ENCODE measurements at places on chromosomes 4 and X.

DNA sequence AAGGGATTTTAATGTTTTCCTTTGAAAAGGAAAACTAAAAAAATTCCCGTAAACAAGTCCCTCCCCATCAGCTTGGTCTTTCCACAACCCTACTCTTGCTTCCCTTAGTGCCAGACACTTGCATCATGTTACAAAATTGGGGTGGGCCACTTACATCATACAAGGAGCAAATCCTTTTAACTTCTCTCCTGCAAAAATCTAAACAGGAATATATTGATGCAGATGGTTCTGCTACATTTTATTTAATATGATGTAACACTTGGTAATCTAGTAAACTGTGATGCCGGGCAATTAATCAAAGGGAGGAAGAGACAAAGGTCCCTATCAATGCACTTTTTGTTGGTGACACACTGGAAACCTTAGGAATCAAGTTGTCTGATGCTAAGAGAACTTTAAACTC lies 125.3 kb downstream of the UBE2K start:
- no peak for DNase-seq

GRCh38 chr4:139689093-139689722 lies 23.6 kb downstream of the MGST2 start:
- DNase-seq, result no peak

DNA sequence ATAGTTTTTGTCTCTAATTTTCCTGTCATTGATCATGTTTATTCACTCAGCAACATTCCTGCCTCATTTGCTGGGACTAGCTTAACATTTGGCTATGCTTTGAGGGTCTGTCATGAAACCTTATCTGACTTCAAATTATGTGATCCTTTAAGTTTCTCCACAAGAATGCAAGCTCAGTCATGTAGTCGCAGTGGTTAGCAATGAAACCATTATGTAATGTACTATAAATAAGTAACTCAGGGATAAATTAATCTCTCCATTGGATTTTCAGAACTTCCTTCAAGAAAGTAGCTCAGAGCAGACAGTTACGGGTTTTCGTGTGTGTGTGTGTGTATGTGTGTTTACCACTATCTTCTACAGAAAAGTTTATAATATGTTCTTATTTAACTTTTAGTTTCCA lies 993.6 kb downstream of the ADGRL3 start:
- DNase-seq, result no peak

DNA sequence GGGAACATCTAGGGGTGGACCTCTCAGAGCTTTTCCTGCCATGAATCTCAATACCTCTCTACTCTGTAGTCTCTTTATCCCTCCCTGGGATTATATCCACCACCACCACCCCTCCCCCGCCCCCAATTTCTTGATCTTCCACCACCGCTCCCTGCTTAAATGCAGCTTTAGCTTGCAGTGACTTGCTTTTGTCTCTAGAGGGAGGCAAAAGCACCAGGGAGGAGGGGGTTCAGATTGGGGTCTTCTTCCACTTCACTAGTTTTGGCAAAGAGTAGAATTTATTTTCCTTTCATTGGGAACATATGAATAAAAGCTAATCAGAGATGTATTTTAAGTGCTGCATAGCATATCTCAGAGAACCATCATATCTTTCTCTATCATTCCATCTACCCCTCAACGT lies 5.5 kb downstream of the ARHGAP36 start:
- DNase-seq, result no peak

GRCh38 chrX:110081740-110082139 lies 78.8 kb downstream of the TMEM164 start:
- no peak for DNase-seq

GRCh38 chrX:47593522-47593921 lies 11.3 kb downstream of the TIMP1 start:
- no peak for DNase-seq

- DNase-seq, result no peak
Observed at GRCh38 chr4:165621983-165622382, 243.2 kb downstream of the CPE start.

GRCh38 chr4:20269320-20269719 lies 17.6 kb downstream of the SLIT2 start:
- DNase-seq, result no peak

DNA sequence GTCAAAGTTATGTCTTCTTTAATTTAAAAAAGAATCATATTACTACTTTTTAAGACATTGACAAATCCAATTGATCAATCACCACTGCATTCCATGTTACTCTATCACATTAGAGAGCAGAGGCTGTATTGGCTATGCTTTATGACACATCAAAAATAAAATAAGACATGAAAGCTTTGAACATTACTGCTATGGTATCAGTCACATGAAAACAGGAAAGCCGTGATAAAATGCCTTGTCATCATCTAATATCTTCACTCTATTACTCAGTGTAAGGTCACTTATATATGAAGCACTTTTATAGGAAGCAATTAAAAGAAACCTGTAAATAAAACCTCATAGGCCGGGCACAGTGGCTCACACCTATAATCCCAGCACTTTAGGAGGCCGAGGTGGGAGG lies 27.7 kb upstream of the CEP135 start:
- DNase-seq, result no peak

- DNase-seq, result no peak
Observed at GRCh38 chrX:107753187-107753586, 22.4 kb downstream of the TSC22D3 start.

GRCh38 chrX:109793191-109793590 lies 60.1 kb upstream of the ACSL4 start:
- no peak for DNase-seq

GRCh38 chrX:140526171-140526570 lies 21.3 kb upstream of the SOX3 start:
- no peak for DNase-seq

GRCh38 chr4:156190615-156191014 lies 236.9 kb upstream of the CTSO start:
- peak; percentile 24 for DNase-seq

GRCh38 chr4:566508-567295 lies 9.4 kb downstream of the TMEM271 start:
- no peak for DNase-seq

DNA sequence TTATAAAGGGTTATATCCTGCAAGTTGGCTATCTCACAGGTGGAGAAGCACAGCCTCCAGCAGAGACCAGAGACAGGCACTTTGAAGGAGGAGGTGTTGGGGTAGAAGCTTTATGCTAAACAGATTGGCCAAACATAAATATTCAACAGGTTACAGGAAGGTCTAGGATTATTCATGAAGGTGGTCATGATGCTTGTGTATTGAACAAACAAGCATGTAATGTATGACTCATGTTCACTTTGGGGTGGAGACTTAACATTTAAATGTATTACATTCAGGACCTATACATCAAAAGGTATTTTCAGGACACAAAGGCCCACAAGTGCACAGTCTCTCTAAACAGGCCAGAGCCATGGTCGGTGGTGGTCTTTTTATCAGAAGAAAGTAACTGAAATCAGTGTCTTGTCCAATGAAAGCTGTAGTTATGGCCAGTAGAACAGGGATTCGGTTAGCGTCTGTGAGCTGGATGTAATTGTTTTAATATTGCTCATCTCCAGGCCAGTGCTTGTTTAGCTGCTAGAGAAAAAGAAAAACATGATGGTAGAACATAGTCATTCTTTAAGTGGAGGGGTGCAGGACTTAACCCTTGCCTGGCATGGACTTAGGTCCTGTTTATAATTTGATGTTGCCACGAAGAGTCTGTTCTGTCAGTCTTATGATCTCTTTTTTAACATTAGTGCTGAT lies 555.2 kb upstream of the PCDH10 start:
- DNase-seq, result no peak

DNA sequence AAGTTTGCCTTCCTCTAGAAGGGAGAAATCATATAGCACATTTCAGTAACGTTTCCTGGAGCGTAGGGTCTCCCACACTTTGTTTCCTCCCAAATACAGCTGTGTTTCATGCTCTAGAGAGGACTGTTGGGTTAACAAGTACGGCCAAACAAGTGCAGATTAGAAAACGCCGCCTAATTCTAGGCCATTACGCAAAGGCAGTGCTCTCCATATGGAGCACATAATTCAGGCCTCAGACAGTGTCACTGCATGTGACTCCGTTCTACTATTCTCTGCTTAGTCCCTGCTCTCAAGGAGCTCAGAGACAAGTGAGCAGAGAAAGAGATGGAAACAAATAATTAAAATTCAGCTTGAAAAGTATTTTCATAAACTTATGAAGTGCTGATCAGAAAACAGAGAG lies 11.6 kb downstream of the ZNF827 start:
- DNase-seq, result no peak

DNA sequence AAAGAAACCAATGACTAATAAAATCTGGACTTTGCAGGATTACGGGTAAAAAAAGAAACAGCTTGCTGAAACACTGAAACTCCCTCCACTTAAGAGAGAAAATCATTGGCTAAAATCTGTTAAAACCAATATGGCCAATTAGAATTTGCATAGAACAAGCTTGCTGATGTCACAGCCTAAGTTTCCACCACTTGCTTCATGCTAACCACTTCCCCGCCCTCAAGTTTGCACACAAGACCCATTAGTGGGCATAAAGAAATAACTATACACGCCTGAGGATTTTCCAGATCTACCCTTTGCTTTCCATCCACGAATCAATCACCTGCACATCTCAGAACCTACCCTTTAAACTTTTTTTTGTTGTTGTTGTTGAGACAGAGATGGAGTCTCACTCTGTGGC lies 42.7 kb upstream of the PHEX start:
- no peak for DNase-seq

DNA sequence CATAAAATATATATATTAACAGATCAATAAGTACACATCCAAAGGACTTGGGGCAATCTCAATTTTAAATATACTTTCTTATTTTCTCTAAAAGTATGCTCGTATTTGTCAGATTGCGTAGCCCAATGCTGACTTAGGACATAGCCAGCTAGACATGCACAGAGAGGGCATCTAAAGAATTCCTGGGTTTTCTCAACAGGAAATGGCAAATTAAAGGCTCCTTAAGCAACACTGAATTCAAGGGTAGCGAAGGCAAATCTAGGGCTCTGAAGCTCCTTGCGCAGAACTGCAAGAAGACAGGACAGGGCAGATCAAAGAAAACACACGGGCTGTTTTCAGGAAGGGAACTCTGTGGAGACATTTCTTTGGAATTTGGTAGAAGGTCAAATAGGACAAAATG lies 94.6 kb upstream of the FTHL17 start:
- no peak for DNase-seq

DNA sequence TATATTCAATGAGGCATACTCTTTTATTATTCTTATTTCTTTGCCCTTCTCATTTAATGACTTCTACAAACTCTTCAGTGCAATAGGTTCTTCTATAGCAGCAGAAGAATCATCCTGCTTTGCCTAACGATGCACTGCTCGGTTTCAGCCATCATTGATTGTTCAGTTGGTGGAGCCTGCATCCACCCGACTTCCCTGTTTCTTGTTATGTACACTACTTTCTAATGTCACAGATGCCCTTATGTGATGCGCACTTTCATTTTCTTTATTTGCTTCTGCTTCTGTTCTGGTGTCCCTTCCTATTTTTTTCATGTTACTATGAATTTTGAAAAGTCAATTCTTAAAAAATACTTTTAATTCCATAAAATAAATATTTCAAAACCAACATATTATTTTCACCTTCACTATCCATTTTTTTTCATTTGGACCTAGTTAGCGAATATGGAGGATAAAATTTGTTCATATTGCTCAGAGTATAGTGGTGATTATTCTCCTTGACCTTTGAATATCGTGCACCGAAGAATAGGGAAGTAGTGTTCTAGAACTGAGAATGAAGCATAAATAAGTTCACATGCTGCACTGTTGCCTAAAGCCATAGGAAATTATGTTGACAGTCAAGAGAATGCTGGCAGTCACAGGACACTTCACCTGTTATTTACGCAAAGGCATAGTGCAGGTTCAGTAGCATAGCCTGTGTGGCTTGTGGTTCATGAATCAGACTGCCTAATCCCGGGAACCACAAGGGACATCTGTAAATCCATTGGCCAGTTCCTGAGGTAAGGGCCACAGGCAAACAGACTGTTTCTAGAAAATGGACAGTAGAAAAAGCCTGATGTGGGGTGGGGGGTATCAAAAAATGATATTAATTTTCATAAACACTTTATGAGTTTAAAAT lies 21.3 kb upstream of the SFRP2 start:
- DNase-seq, result no peak

DNA sequence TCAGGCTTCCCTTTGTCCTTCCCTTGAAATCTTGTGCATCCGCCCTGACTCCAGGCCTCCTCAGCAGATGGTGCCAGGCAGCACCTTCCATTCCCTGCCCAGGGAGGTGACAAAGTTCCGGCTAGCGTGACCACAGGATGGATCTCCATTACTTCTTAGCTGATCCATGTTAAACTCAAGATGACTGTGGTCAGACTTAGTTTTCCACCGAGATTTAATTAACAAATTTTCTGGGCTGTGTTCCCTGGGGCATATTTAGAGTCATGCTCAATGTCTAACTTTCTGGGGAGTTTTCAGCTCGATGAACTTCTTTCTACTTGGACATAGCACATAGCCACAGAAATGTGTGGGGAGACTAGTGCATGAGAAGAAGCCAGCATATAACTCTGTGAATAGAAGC lies 215.1 kb upstream of the SFRP2 start:
- DNase-seq, result no peak

DNA sequence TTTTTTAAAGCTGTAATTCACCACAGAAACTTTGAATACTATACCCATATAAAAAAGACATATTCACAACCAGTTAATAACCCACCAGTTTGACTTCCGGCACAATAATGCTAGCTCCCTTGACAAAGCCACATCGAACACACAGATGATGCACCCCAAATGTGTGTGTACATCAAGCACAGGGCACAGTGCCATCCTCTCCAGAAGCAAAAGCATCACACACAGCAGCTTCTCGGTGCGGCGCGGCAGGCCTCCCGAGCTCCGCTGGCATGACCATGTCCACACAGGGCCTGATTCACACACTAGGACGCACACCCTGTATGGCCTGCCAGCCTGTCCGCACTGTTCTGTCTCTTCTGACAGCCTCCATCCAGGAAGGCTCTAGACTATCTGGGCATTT lies 88.0 kb downstream of the LEF1 start:
- no peak for DNase-seq

DNA sequence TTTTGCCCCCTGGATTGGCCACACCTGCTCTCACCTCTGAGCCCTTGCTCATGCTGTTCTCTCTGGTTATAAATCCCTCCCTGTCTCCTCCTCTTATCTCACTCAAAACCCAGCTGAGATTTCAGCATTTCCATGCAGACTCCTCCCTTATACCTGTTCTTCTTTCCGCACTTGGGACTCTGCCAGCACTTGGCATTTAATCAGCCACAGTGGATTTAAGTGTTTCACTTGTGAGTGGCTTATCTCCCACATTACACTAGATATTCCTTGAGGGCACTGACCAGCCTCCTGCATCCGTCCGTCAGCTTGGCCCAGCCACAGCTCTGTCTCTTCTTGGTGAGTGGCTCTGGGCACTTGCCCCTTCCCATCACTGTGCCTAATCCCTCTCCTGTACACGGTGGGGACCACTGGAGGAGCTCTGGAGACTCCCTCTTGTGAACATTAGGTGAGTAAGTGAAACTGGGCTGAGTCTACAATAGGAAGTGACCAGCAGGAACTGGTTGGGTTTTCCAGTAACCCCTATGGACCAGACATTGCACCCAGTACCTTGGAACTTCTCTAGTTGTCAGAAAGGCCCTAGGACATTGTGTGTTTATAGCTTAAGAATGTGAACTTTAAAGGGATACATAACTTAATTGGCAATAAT lies 19.9 kb downstream of the FGFBP1 start:
- no peak for DNase-seq

GRCh38 chrX:53065104-53065503 lies 16.5 kb downstream of the GPR173 start:
- DNase-seq, result no peak

- no peak for DNase-seq
Observed at GRCh38 chrX:15749642-15750610, 11.9 kb downstream of the CA5B start.

- DNase-seq, result no peak
Observed at GRCh38 chr4:85955620-85956292, 404.1 kb downstream of the MAPK10 start.

- DNase-seq, result no peak
Observed at GRCh38 chr4:97998203-97998602, 145.1 kb downstream of the STPG2 start.

Data from RCC 7860 (cell line).